ENCODE measurements at places on chromosomes 4 and X.

DNA sequence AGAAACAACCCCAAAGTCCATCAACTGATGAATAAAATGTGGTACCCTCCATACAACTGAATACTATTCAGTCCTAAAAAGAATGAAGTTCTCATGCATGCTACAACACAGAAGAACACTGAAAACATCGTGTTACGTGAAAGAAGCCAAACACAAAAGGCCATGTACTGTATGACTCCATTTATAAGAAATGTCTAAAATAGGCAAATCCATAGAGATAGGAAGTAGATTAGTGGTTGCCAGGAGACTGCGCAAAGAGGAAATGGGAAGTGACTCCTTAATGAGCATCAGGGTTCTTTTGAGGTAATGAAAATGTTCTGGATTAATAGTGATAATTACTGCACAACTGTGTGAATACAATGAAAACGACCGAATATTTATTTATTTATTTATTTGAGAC lies 23.4 kb downstream of the FBXW7 start:
- DNase-seq: no peak

DNA sequence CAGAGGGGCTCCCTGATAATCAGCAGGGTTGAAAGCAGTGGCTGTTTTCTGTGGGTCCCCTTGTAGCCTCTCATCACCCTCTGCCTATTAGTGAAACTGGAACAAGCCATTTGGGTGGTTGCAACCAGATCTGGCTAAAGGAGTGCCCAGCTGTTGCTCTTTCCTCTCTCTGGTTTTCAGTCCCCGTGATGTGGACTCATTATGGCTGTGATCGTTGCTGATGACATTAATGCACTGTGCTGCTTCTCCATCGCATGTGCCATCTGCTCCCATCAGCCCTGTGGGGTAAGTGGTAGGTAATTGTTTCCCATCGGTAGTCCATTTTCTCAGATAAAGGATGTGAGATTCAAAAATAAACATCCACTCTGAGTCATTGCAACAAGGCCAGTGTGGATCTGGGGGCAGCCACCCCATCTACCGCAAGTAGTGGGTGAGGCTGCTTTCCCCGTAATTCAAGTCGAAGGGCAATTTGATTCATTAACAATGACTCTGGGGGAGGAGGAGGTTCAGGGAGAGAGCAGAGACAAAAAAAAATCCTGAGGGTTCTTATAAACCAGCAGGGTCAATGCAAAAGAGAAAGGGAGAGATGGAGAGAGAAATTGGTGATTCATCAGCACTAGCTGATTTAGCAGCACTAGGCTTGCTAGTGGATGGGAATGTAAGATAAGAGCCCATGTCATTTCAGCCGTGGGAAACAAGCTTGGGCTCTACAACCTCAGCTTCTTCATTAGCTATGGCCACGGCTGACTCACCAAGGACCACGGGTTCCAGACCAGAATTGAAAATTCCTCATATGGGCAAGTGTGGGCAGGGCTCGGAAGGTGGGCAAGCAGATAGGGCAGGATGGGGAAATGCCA lies 357.8 kb downstream of the MID1IP1 start:
- no peak for DNase-seq

GRCh38 chr4:137390707-137391106 lies 141.6 kb downstream of the PCDH18 start:
- DNase-seq: no peak

DNA sequence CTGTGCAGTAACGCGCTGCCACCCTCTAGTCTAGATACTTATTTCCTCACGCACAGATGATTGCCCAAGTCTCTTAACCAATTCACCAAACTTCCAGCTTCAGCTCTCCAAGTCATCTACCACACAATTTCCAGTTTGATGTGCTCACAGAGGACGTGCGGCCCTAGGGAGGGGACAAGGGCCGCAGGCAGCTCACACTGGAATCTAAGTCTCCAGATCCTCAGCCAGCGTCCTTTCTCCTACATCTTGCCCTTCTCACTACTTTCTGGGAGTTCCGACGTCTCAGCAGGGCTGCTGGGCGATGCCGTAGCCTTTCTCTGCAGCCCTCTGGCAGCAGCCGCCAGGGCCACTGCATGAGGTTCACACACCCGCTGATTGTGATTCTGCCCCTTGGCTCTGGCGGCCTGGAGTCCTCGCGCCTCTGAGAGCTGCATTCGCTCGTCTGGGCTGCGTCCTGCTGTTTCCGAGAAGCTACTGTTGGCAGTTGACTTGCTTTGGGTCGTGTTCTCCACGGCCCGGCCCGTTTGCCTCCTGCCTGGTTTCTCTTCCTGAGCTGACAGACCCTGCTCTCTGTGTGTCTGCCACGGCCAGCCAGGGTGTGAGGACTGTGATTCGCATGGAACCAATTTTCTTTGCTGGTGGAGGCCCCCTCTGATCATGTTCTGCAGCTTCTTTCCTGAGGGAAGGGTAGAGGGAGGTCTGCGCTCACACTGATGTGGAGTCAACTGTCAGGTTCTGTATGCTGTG lies 14.1 kb upstream of the TMEM131L start:
- no peak for DNase-seq
